Activated naive CD4-positive, alpha-beta T cell treated with Interleukin-2 at 50 U/mL for 16 hours (primary cell): ENCODE measurements at places on chromosomes 6 and 20.

GRCh38 chr6:4615891-4616290, 160.3 kb upstream of the CDYL start:
- no peak for DNase-seq

DNA sequence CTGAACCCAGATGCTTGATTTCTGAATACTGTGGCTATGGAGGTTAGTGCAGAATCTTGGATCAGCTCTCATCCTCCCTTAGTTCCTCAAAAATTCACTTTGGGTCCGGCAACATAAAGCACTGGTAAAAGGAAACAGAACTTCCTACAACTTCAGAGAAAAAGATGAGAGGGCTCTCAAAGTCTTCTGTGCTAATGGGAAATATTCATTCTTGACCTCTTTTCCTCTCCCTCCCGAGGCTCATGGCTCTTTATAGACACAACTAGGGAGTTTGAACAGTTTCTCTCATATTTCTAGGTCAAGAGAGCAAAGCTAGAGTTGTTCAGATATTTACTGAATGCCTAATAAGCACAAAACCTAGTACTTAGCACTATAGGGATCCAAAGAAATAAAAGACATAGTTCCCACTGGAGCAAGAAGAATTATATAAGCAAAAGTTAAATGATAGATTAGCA, 124.1 kb upstream of the TCF21 start:
- DNase-seq = no peak

DNA sequence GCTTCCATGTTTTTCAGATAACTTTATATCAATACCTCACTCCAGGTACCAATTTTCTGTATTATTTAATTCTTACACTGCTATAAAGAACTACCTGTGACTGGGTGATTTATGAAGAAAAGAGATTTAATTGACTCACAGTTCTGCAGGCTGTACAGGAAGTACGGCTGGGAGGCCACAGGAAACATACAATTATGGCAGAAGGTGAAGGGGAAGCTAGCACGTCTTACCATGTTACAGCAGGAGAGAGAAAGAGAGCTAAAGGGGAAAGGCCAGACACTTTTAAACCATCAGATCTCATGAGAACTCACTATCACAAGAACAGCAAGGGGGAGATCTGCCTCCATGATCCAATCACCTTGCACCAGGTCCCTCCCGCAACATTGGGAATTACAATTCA, 119.1 kb upstream of the BMP5 start:
- no peak for DNase-seq

DNA sequence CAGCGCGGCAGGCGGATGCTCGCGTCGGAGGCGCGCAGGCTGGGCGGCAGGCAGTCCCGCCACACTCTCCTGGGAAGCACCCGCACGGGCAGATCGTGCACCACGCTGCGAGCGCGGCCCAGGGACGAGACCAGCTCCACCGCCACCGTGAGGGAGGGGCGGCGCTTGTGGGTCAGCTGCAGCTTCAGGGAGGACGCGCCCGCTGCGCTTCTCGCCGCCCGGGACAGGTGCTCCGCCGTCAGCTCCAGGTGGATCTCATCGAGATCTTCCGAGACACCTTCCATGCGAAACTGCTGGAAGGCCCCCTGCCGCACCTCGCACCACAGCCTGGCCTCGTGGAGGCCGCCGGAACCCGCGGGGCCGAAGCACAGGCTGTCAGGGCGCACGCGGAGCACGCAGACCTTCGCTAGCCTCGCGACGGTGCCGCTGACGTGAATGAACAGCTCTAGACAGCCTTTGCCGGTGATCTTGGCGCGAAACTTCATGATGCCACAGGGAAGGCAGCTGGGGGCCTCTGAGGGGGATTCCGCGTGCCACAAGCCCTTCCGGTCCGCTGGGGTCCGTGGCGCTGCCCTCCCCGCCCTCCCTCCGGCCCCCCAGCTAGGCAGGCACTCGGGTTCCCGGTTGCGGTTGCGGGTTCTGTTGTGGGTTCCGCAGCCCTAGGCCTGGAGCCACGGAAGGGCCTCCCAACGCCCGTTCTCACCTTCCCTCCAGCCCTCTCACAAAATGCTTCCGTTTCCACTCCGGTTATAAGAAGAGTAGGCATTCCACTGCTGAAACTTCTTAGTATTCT, at the start of gene HUS1B:
Gene HUS1B, minus strand, starts transcription at position 641 of the 793 bp plus-strand sequence. Its CDS starts 156 bp downstream, at position 485.
- DNase-seq = no peak

- no peak for DNase-seq
Observed at GRCh38 chr20:24006626-24007025, 18.0 kb upstream of the GGTLC1 start.

DNA sequence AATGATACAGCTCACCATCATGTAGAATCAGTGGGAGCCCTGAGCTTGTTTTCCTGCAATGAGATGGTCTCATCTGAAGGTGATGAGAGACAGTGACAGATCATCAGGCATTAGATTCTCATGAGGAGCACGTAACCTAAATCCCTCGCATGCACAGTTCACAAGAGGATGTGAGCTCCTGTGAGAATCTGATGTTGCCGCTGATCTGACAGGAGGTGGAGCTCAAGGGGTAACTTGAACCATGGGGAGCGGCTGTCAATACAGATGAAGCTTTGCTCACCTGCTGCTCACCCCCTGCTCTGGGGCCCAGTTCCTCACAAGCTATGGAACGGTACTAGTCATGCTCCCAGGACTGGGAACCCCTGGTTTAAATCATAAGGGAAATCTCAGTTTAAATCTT, 89.2 kb downstream of the THBS2 start:
- no peak for DNase-seq
